PC-3 (cell line): ENCODE measurements at places on chromosomes 5 and 9. TPM values are rescaled to one million over a fixed set of nuclear protein-coding genes. Genes with fewer than 3 reads are reported as not detected.

TNFSF8 gene
- not detected in 2 replicates for total RNA-seq

NEUROG1 gene
- total RNA-seq = not detected in 2 replicates

ACTBL2 gene
- total RNA-seq = 0.11 and 0.12 TPM in 2 replicates

CYSRT1 gene
- 0.29 and 1.3 TPM in 2 replicates for total RNA-seq

ZNF879 gene
- not detected in 2 replicates for total RNA-seq

IFNB1 gene
- total RNA-seq = not detected in 2 replicates

MSX2 gene
- 4.1 and 4.9 TPM in 2 replicates for total RNA-seq

C1QTNF2 gene
- total RNA-seq = 0.04 and 0.17 TPM in 2 replicates

DMRT3 gene
- not detected in 2 replicates for total RNA-seq

ATP10B gene
- not detected in 2 replicates for total RNA-seq

SV2C gene
- total RNA-seq = not detected in 2 replicates

ZNF608 gene
- total RNA-seq = 0.95 and 1.2 TPM in 2 replicates
